ENCODE measurements at places on chromosomes 16 and 17.

DNA sequence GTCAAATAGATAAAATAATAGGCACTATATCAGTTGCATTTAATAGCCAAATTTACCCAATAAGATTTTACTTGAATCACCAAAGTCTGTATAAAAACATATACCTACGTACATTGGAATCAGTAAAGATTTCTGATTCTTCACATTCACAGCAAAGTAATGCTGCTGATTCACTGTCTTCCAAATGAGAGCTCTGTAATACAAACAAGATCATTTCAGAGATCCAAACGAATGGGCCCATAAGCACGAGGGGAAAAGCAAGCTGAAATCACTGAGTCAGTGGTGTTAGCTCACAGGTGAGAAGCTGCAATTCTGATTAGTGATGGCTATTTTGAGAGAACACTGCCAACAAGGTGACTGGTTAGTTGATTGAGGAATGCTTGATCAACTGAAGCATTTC lies 81.3 kb downstream of the SSH2 start:
- no peak for DNase-seq

GRCh38 chr16:20763461-20764232 lies at the start of gene ACSM3:
Gene ACSM3 (plus strand): TSS chr16:20764014. CDS start chr16:20770035, 6,021 bp downstream.
- peak; percentile 51 for DNase-seq

GRCh38 chr16:82995924-82996441 lies 369.2 kb downstream of the CDH13 start:
- DNase-seq, result no peak

DNA sequence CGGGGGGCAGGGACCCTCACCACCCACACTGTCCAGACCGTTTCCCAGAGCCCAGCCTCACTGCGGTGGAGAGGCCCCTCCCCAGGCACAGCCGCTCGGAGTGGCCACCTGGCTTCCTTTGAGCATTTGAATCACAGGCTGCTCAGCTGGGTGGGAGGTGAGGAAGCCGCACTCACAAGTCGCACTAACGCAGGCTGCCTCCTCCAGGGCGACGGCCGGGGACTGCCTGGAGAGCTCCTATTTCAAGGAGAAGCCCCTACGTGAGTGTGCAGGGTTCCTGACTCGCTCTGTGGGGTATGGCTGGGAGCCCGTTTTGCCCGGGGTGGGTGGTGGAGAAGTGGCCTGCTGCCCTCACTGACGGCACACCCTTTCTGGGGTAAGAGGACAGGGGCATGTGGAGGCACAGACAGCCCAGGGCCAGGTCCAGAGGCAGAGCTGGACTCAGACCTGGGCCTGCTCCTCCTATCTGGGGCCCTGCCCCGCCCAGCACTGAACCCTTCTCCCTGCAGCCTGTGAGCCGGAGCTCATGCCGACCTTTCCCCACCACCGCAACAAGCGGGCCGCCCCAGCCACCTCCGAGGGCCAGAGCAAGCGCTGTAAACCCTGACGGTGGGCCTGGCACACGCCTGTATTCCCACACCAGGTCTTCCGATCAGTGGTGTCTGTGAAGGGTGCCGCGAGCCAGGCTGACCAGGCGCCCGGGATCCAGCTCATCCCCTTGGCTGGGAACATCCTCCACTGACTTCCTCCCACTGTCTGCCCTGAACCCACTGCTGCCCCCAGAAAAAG lies 6.2 kb downstream of the SPATA2L start:
- DNase-seq, result no peak

DNA sequence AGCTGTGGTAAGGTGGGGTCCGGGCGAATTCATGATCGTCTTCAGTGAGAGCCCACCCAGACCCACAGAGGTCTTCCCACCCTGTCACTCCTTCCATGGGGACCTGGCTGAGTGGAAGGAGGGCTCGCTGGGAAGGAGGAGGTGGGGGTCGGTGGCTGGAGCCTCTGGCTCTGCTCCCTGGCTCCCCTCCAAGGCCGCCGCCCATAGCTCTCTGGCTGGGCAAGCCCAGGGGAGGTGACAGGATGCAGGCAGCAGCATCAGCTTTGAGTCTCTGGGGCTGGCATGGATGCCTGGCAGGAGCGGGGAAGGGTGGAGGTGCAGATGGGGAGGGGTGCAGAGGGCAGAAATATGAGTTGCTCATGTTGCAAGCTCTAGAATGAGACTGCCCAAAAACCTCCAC lies 147.0 kb downstream of the ENGASE start:
- DNase-seq, result no peak

- no peak for DNase-seq
These were observed 207.2 kb downstream of the C16orf78 start for GRCh38 chr16:49580751-49581303.

DNA sequence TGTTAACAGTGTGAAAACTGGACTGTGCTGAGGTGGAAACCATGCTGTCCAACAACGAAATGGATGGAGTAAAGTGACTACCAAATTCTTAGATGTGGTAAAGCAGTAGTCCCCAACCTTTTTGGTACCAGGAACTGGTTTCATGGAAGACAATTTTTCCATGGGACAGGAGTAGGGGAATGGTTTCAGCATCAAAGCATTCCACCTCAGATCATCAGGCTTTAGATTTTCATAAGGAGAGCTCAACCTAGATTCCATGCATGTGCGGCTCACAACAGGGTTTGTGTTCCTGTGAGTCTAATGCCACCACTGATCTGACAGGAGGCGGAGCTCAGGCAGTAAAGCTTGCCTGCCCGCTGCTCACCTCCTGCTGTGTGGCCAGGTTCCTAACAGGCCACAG lies 11.5 kb downstream of the SLX4 start:
- no peak for DNase-seq

- DNase-seq, result no peak
These were observed 72.1 kb downstream of the COPRS start for GRCh38 chr17:31786796-31787481.

GRCh38 chr17:10739386-10739785 lies 9.6 kb upstream of the TMEM220 start:
- no peak for DNase-seq

DNA sequence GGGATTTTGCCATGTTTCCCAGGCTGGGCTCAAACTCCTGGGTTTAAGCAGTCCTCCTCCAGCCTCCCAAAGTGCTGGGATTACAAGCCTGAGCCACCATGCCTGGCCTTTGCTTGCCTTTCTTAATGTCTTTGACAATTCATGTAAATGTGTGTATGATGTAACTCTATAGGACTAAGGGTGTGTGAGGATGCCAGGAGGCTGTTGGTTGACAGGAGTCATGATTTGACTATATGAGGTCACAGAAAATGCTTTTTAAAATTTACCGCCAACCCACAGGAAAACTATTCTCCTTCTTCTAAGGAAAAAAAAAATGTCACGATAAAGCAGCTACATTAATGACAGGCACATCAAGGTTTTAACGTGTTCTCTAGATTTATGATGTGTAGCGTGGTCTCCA lies 118.8 kb downstream of the WWOX start:
- DNase-seq, result no peak

DNA sequence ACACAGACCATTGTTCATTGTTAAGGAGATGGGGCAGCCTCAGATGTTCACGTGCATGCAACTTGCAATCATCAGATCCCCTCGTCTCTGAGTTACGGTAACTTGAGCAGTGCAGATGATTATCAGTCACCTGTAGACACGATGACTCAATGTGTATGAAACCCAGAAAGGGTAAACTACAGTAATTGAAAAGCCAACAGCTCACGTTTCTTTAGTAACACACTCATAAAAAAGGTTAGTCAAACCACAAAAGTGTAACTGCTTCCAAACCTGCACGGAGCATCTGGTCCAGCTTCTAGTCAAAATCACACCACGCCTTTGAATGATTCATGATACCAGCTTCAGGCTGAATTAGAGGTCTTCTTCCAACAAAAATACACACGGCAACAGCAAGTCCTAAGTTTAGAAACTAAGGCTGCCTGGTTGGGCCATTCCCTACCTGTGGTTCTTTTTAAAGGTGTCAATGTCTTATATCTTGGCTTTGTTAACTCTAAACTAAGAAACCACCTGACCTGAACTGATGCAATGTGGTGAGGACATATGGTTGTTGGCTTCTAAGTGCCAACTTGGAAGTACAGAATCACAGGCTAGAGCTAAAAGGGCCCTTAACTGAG lies 32.3 kb downstream of the GRB7 start:
- DNase-seq, result peak; percentile 41

DNA sequence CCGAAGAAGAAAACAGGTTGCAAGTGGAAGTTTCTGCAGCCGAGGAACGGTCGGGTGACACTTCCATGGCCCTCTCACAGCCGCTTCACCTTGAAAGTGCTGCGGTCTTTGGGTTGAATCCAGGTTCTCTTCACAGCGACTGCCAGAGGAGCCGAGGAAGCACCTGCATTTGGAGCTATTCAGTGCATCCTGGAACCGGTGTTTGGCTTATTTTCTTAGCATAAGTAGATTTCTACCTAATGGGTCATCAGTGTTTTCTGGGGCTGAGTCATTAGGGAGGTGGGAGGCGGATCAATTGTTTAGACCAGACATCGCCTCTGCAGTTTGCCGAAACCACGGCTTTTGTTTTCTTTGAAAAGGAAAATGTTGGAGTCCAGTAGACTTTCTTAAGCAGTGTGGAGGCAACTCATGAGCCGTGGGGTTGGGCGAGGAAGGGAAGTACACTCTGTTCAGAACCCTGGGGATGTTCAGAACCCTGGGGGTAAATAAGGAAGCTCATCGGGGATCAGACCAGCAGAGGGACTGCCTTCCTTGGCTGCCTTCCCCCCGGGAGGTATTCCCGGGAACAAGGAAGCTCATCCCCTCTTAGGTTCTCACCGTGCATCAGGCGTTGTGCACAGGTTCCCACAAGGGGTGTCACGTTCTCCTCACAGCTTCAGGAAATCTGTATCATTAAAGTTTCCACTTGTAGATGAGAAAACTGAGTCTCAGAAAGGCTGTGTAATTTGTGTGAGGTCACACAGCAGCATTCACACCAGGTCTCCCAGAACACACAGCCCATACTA lies 361.5 kb downstream of the SNX29 start:
- DNase-seq, result no peak

DNA sequence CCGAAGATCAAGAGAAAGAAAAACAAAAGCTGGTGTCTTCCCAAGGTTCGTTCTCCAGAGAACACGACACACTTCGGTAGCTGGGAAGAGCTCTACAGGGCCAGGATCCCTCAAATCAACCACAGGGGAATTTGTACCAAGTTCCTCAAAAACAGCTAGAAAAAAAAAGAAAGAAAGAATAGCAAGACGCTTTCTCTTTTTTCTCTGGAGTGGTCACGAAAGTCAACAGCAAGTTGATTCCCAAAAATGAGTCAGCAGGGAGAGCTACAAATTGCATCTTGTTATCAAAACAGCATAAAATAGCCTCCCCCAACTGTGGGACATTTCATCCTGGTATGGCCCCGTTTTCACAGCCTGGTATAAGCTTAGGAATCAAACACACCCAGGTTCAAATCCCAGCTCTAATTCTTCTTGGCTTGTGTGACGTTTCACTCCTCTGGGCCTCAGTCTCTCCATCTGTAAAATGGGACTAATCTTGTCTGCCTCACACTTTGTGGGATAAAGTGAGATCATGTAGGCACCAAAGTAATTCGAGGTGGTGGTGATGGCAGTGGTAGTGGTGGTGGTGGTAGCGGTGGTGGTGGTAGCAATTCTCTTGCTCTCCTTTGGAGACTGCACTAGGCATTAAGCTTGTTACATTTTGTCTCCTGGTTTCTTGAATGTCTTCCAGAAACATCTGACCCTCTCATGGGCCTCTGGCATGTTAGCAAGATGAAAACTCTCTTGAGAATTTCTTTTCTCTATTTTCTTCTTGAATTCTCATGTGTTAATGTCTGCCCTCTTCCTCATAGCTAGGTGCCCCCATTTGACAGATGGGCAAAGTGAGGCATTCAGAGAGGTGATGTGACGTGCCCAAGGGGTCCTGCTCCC lies 988 bp upstream of the IL21R start:
- DNase-seq, result no peak

GRCh38 chr17:42018339-42018738 lies 1.1 kb upstream of the DNAJC7 start:
- DNase-seq, result no peak

DNA sequence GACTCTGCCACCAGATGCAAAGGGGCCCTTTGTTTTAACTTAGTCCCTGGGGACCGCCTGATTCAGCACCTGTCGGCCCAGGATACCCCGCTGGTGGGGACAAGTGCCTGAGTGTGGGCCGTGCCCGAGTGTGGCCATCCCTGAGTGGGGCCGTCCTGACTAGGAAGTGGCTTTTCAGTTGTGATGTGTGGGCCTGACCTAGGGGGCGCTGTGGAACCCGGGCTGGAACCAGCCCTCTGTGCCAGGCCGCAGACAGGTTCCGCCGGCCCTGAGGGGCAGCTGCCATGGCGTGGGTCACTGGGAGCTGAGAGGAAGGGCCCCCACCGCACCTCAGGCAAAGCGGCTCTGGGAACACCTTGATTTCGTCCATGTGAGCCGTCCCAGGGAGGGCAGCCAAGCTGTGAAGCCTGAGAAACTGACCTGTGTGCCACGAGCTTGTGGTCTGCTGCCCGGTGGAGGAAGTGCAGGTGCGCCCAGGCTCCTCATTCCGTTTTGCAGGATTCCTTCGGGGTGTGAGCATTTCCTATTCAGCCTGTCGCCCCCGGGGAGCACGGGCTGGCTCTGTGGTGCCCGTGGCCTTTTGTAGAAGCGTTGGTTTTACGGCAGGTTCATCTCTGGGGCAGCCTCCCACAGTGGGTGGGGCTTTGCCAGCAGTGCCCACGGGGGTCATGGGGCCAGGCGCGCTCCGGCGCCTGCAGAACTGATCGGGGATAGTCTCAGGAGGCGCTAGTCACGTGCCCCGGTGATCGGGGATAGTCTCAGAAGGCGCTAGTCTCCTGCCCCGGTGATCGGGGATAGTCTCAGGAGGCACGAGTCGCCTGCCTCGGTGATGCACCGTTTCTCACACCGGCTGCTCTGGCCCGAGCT lies 5.3 kb downstream of the RPL13 start:
- DNase-seq, result peak; percentile 35

DNA sequence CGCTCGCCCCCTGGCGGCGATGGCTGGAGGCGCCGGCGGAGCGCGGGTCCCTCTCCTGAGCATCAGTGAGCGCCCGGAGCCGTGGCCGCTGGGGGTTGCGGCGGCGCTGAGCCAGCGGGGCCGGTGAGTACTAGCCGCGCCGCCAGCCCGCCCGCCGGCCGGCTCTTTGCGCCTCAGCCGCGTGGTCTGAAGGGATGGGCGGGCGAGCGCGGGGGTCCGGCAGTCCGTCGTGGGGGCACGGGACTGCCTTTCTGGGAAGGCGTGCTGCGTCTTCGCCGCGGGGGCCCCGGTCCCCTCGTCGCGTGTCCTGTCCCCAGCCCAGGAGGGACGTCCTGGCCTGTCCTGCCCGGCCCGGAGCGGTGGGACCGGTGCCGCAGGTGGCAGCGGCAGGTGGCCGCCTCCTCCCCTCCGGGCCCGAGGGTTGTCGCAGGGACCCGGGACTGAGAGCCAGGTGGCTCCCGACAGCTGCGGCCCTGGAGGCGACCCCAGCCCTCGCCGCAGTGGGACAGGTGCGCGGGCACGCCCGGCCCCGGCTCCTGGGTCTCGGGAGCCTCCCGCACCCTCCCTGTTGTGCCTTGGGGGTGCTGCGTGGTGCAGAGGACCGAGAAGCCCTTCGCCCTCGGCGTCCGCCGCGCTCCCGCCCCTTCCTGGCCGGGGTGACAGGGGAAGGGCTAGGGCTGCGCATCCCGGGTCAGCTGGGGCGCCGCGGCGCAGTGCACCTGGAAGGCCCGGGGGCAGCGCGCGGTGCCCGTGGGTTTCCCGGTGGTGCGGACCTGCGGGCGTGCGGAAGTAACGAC lies at the start of gene SPECC1:
TSS of gene SPECC1 (plus strand) at position 58 of the 797 bp plus-strand sequence. CDS start 87,293 bp downstream, outside the sequence.
- peak; percentile 48 for DNase-seq

- DNase-seq, result no peak
These were observed 105.6 kb upstream of the CHMP6 start for GRCh38 chr17:80885947-80886582.

All from stimulated activated CD8-positive, alpha-beta memory T cell treated with anti-CD3 and anti-CD28 coated beads, Interleukin-7, amount 100 ng/mL, for 4 hours (primary cell).